ENCODE measurements at places on chromosomes 16 and 17. TPM values are rescaled to one million over a fixed set of nuclear protein-coding genes. Genes with fewer than 3 reads are reported as not detected.

The SCIMP gene
- 3.7 TPM for total RNA-seq

The TMEM220 gene
- total RNA-seq, result 15.2 TPM

The EPX gene
- total RNA-seq, result not detected

The MRPS7 gene
- total RNA-seq, result 99.4 TPM

The SLC38A8 gene
- not detected for total RNA-seq

The MT1F gene
- total RNA-seq, result 1.8 TPM

The KRT39 gene
- not detected for total RNA-seq

The SSTR5 gene
- total RNA-seq, result 7.7 TPM

GRCh38 chr16:64206862-64207261 lies 915.0 kb downstream of the CDH11 start:
- DNase-seq, result no peak

- DNase-seq, result no peak
These were observed 149.6 kb upstream of the GNAO1 start for GRCh38 chr16:56041556-56042140.

GRCh38 chr16:622920-623280 lies 7.9 kb upstream of the WFIKKN1 start:
- no peak for DNase-seq

GRCh38 chr17:38745545-38745944 lies 2.6 kb downstream of the PCGF2 start:
- peak; percentile 75 for DNase-seq

DNA sequence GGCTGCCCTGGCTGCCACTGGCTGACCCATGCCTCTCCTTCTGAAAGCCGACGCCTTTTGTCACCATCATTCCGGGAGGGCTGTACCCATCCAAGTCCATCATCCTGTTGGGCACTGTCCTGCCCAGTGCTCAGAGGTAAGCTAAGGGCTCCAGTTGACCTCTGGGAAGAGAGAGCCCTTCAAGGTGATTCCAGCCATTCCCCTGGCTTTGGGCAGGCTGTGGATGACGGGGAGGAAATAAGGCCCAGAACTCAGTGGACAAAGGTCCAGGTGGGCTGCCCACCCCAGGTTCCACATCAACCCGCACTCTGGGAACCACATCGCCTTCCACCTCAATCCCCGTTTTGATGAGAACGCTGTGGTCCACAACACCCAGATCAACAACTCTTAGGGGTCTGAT lies 45.8 kb downstream of the NOS2 start:
- no peak for DNase-seq

GRCh38 chr16:2040041-2040786 lies 7.4 kb downstream of the NTHL1 start:
- peak; percentile 77 for DNase-seq

GRCh38 chr16:50992350-50993032 lies 158.6 kb downstream of the SALL1 start:
- DNase-seq, result no peak

DNA sequence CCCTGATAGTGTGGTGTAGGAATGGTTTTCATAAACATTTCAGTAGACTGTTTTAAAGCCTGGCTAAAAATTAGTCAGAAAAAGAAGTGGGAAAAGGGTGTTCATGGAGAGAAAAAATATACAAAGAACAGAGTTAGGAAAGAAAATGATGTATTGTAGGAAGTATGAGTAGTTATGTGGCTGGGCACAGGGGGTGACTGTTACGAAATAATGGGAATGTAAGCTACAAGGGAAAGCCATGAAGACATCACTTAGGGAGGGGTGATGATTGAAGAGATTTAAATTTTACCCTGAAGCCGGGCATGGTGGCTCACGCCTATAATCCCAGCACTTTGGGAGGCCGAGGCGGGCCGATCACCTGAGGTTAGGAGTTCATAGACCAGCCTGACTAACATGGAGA lies 55.3 kb downstream of the NUP88 start:
- DNase-seq, result no peak

GRCh38 chr17:49406421-49407061 lies 8.1 kb downstream of the PHB1 start:
- no peak for DNase-seq

DNA sequence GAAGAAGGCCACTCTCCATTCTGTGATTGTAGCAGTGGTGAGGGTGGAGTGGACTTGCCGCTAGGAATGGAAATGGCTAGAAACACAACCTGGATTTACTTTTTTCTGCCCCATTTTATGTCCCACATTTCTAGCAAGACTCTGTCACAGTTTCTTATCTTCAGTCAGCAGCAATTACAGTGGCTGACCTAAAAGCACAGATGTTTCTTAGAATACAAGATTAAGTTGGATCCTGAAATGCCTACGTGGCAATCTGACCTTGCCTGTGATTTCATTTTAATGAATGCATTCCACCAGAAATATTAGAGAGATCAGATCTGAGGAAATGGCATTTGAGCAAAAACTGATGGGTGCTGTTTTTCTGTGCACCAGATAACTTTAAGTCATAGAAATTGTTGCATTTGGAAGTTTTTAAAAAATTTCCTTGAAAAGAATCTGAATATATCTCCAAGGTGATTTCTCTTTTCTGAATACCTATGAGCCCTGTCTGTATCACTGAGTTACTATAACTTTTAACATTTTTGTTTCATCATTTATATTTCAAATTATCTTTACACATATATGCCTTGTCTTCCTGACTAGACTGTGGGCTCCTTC lies 5.4 kb downstream of the HEATR3 start:
- no peak for DNase-seq

GRCh38 chr17:8151120-8151640 lies 1.0 kb downstream of the PER1 start:
- DNase-seq, result peak; percentile 95

GRCh38 chr16:51818342-51818944 lies 667.4 kb upstream of the SALL1 start:
- no peak for DNase-seq

Measured in right cardiac atrium (tissue), 5 donors.